Amniotic stem cell (primary cell): ENCODE measurements at places on chromosomes 13 and 19.

DNA sequence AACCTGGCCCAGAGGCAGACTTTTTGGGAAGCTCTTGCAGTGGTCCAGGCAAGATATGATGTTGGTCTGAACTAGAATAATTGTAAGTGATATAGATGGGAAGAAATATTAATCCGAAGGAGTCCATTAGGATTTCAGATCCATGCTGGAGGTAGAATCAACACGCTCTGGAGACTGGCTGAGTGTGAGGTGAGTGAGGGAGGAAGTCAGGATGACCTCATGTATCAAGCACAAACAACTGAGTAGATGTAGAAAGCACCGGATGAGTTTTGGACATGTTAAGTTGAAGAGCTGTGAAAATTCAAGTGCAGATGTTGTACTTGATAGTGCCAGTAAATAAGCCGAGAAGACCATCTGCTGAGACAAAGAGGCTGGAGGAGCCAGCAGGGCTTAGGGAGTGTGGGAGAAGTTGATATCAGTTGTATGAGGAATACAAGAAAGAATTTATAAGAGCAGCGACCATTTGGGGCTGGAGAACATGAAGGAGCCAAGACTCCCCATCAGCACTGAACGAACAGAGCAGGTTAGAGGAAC is 5.3 kb upstream of the CNMD start:
- DNase-seq: no peak

DNA sequence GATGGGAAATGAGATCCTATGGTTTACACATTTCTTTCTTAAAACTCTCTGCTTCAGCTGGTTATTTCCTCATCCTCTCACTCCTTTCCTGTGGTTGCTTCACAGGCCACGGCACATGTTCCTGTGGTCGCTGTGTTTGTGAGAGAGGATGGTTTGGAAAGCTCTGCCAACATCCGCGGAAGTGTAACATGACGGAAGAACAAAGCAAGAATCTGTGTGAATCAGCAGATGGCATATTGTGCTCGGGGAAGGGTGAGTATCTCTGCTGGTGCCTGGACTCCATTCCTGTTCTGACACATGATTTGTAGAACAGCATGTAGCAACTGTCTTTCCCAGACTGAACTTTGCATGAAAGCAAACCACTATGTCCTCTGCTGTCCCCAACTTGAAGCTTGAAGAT is 254.2 kb downstream of the ITGBL1 start:
- peak; percentile 13 for DNase-seq

GRCh38 chr13:30881191-30881651 is 24.9 kb upstream of the MEDAG start:
- no peak for DNase-seq

- DNase-seq: no peak
Observed at GRCh38 chr13:59658738-59659330, 504.9 kb downstream of the DIAPH3 start.

- no peak for DNase-seq
Observed at GRCh38 chr13:33004511-33004910, 11.7 kb upstream of the KL start.

GRCh38 chr13:97911311-97912138 is 42.0 kb upstream of the IPO5 start:
- DNase-seq: no peak

DNA sequence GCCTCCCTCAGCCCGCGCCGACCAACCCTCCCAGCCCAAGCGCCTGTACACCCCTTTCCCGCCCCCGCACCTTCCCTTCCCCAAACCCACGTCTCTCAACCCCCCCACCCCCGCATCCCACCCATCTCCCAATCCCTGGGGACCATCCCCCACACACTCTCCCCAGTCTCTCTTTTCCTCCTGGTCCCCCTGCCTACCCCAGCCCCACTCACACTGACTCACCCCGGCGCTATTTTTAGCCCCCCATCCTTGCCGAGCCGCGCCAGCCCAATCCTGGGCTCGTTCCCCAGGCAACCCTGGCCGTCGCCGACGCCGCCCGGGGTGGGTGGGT is 11.7 kb downstream of the CIC start:
- no peak for DNase-seq

GRCh38 chr13:29465741-29466293 is 129.7 kb downstream of the SLC7A1 start:
- DNase-seq: no peak

DNA sequence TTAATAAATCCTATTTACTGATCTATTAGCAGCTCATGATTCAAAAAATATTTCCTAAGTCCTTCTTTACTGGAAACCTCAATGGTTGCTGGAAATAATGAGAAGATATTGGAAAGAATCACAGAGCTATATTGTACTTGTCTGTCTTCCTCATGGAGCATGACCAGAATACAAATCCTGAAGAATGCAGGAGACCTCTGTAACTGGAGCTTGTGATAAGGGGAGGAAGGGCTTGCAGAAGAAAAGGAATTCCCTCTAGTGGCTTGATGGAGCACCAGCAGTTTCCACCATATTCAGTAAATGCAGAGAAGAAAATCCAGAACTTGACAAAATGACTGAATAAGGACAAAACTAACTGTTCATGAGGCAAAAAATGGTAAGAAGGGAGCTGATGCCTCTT is 1333.1 kb downstream of the EFNB2 start:
- peak; percentile 29 for DNase-seq

- no peak for DNase-seq
Observed at GRCh38 chr13:111620166-111620565, 299.7 kb downstream of the TEX29 start.

DNA sequence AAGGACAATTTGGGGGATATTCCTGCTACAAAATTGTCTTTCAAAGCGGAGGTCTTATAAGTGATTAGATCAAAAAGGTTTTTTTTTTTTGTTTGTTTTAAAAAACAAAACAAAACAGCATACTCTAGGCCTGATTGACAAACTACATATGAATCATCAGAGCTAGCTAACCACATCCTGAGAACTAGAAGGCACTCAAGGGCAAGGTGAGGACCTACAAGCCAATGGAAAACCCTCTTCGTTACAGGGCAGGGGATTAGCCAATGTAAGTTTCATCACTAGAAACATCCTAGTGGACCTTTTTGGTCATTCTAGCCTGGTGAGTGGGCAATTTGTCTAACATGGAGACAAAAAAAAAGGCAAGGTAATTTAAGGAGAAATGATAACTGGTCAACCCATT is 428.6 kb downstream of the RFC3 start:
- DNase-seq: no peak

- DNase-seq: no peak
Observed at GRCh38 chr13:50581586-50582196, 261.8 kb downstream of the DLEU7 start.

- no peak for DNase-seq
Observed at GRCh38 chr19:58325311-58326022, 1.3 kb upstream of the ZSCAN22 start.

DNA sequence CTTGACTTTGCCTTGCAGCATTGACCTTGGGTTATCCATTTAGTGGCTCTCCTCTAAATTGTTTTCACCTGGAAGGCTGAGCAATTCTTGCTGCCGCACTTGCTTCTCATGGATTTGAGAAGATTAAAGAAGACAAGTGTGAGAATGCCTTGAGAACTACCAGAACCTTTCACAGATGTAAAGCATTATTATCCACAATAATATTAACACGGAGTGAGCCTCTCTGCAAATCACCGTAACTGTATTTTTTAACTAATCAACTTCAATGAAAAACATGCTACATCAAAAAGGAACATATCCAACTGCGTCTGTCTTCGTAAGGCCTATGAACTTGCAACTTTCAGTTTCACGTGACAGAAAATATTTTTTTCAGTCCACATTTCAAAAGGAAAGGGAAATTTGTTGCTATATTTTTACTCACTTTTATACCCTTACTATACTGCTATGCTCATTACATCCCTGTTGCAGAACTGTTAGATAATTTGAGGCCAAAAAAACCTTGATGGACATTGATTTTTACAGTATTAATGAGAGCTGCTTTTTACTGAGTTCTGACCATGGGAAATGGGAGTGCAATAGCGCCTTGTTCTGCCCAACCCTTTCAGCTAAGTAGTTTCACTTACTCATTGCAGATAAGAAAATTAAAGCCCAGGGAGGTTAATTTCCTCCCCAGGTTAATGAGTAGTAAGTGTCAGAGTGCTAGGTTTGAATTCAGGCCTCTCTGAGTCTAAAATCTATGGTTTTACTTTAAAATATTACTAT is 93.8 kb upstream of the RAP2A start:
- DNase-seq: no peak

DNA sequence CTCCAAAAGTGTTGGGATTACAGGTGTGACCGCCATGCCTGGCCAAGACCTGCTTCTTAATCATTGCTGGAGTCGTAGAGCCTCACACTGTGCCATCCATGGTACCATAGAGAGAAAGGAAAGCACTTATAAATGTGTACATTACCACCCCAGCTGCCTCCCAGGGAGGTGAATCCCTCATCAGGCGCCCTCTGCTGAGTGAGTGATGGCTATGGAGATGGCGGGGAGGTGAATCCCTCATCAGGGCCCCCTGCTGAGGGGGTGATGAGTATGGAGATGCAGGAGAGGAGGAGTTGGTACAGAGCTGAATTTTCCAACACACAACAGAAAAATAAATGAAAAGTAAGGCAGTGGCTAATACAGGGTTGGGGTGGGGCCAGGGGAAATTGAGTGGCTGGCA is 263.4 kb downstream of the UQCRFS1 start:
- DNase-seq: no peak

DNA sequence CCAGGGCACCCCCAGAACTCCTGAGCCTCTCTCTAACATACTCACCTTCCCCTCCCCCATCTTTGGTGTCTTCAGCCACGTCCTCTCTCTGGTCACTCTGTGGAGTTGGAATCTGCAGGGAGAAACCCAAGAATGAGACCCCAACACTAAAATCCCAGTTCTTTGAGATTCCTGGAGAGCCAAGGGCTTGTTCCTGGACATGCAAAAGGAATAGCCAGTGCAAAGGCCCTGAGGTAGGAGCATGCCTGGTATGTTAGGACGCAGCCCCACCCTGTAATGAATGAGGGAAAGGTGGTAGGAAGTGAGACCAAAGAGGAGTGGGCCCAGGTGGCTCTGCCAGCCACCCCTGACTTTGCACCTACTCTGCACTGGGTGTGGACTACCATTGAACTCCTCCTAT is 2.4 kb upstream of the LPAR2 start:
- no peak for DNase-seq

DNA sequence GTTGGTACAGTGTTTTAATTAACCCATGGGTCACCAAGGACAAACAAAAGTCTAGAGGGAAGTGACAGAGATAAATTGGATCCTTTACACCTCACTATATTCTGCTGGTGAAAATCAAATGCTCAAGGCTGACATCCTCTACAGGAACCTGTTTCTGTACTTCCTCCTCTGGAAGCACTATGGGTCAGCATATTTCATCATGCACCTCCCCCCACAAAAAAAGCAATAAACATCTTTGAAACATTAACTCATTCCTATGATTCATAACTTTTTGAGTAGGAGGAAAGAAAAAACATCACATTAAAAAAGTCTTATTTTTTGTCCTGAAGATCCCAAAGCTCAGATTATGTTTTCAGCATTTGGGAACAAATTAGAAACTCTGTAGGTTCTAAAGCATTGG is 588.3 kb upstream of the SGCG start:
- DNase-seq: no peak

DNA sequence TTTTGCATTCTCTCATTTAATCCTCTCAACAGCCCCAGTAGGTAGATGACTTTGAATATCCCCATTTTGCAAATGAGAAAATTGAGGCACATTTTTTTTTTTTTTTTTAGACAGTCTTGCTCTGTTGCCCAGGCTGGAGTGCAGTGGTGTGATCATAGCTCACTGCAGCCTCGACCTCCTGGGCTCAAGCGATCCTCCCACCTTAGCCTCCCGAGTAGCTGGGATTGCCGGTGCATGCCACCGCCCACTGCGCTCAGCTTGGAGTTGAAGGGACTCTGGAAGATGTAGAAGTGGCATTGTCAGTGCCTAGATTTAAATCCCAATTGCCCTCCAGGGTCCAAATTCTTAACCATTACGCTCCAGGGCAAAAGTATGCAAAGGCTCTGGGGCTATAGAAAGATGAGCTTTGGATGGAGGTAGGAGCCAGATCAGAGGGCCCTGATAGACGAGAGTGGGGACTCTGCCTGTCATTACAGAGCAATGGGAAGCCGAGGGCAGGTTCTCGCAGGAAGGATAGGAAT is 813 bp upstream of the MCOLN1 start:
- DNase-seq: no peak

DNA sequence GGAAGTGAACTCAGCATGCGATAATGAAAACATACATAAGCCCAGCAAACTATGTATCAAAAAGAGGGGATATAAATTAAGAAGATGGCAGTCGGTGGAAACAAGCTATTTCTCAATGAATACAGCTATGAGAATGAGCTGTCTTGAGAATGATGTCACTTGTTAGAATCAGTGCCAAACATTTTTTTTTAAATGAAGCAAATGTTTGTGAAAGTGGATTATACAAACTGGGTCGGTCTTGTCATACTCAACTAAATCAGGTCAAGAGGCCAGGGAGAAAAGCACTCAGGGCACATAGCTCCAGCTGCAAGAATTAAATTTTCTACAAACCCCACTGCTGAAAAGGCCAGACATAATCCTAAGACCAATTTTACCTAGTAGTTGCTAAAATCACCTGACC is 1048.4 kb downstream of the SLITRK1 start:
- peak; percentile 1 for DNase-seq

- no peak for DNase-seq
Observed at GRCh38 chr13:82947191-82947621, 935.1 kb downstream of the SLITRK1 start.

GRCh38 chr19:7973883-7974282 is 30.4 kb upstream of the TIMM44 start:
- no peak for DNase-seq

DNA sequence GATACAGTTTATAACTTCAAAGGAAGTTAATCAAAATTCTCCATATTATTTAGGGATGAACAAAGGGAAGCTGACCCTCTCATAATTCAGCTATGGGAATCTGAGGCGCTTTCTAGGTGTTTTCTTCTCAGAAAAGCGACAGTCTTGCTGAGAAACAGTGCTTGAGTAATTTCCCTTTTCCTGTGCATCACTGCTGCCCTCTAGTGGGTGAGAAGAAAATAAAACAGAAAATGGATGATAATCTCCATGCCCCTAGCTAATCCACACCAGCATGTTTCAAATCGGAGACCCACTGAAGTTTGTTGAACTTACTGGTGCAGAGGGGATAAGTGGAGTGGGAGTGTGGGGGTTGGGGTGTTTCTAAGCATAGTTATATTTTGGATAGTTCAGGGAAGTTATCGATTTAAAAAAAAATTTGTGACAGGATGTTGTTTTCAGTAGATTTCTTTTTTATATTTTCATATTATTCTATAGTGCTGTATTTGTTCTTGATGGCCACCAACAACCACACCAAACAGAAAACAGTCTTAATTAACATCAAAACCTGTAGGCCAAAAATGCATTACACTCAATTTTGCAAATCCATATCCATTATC is 21.4 kb downstream of the LCP1 start:
- DNase-seq: peak; percentile 4

DNA sequence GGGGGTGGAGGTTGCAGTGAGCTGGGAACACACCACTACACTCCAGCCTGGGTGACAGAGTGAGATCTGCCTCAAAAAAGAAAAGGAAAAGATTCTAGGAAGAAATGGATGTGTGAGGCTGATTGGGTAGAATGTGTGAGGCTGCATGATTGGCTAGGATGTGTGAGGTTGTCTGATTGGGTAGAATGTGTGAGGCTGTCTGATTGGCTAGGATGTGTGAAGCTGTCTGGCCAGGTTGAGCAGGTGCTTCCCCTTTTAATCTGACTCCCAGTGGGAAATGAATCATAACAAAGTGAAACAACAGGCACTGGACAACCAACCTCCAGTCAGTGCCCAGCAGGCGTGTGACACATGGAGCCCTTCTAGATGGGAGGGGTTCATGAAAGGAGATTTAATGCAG is 14.7 kb downstream of the C13orf46 start:
- no peak for DNase-seq
